ENCODE measurements at places on chromosomes 3 and 15.

GRCh38 chr15:69524814-69525213, 72.2 kb downstream of the RPLP1 start:
- DNase-seq, result no peak

DNA sequence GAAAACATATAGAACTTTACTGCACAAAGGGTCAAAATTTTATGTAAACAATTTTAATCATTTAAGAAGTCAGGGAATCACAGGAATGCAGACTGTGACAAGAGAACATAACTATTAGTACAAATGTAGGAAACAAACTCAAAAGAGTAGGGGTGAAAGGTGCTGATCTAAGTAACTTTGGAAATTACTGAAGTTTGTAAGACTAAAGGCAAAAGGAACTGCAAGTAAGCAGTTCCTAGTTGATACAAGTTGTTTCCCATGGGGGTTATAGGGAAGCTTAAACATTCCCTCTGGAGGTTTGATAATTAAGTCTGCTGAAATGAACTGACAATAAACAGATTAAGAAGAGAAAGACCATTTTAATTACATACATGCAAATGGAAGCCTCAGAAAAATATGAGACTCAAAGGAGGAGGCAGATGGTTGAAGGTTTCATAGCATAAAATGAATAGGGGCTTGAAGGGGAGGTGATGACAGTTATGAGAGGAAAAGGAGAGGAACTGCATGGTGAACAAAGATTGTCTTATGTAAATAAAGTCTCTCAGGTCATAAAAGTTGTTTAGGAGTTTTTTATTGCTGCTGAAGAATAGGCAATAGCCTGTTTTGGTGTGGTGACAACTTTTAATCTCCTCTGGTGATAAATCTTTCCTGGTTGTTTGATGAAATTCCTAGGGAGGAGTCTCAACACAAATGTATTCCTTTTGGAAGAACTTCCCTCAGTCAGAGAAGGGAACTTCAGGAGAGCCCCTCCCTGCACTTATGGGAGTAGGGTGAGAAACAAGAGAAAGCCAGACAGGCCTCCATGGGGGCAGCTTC, 17.1 kb downstream of the SETMAR start:
- DNase-seq, result no peak

DNA sequence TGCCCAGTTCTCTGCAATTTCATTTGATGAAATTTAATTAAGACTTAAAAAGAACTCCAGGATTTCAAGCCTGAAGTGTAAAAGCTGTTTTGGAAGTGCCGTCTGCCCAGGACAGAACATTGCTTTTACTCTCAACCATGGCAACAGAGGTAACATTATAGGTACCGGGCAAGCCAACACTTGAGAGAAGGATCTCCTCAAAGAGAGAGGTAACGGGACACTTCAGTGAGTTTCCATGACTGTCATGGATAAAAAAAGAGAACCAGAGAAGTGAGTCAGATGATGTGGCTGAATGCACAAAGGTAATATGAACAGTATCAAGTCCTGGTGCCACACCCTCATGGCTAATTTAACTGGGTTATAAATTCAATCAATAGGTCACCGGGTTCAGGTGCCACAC, 130.2 kb upstream of the LMOD3 start:
- no peak for DNase-seq

- DNase-seq, result no peak
Observed at GRCh38 chr3:11565492-11565891, 78.2 kb downstream of the VGLL4 start.

DNA sequence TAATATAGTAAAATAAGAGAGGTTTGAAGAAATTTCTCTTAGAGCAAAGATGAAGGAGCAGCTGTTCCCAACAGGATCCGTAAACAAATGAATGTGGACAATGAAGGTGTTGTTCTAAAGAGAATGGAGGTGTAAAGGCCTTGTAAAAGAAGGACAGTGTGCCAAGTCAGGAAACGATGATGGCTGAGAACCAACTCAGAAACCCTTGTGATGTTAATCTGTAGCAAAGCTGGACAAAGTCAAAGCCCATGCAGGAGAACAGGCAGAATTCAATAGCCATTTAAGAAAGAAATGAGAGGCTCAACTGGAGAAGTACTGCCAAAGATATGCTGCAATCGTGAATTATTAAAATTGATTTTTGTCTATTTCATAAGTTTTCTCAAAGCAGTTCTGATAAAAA, 192.2 kb downstream of the MBNL1 start:
- DNase-seq, result no peak

- no peak for DNase-seq
Observed at GRCh38 chr15:52004806-52005205, 14.2 kb upstream of the MAPK6 start.

GRCh38 chr15:73952171-73952912, 26.1 kb downstream of the LOXL1 start:
- no peak for DNase-seq

DNA sequence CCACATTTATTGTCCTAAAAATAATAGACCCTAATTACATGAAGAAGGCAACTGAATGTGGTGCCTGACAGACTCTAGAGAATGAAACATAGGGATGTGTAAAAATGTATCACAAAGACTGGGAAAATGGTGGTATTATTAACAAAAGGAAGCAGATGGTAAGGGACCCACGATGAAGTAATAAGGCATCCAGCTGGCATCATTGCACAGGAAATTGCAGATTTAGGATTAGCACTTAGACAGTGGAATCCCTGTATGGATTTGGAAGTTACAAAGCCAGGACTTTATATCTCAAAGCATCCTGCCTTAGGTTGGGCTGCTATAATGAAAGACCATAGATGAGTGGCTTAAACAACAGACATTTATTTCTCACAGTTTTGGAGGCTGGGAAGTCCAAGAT, 104.3 kb downstream of the PPM1L start:
- DNase-seq, result no peak

GRCh38 chr3:182165234-182165633, 453.5 kb downstream of the SOX2 start:
- DNase-seq, result no peak

DNA sequence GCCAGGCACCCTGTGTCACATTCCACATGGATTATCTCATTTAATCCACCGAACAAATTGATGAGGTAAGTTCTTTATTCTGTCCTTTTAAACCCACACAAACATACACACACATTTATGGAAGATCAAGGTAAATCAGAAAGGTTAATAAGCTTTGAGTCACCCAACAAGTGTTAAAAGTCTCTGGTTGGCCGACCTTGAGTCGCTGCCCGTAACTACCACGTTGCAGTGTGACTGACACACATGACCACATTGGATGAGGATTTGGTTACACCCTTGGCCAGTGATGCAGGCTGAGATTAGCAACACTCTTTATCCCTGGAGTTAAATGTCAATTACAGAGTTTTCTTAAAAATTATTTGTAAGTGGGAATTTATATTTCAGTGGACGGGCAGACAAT, 19.2 kb downstream of the FOXP1 start:
- DNase-seq, result no peak

DNA sequence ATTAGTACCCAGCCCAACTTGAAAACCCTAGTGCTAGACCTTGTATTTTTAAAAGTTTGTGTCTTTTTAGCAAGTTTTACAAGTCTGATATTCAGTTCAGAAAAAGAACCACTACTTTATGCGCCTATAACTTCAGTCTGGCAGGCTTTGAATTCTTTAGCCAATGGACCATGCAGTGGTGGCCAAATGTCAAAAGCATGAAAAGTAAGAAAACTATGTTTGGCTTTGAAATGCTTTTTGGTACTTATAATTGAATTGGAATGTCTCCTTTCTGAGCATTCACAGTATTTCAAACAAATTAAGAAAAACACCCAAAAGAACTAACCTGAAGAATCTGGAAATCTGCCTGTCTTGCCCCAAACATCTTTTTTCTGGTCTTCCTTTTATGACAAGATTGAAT, 12.8 kb downstream of the WDR48 start:
- no peak for DNase-seq

GRCh38 chr3:168796339-168796738, 700.6 kb upstream of the GOLIM4 start:
- DNase-seq, result no peak

- DNase-seq, result no peak
Observed at GRCh38 chr15:88704791-88705768, 66.3 kb downstream of the ISG20 start.

- no peak for DNase-seq
Observed at GRCh38 chr3:153856932-153857331, 264.3 kb upstream of the ARHGEF26 start.

- DNase-seq, result no peak
Observed at GRCh38 chr15:92035551-92035950, 182.0 kb downstream of the SLCO3A1 start.

DNA sequence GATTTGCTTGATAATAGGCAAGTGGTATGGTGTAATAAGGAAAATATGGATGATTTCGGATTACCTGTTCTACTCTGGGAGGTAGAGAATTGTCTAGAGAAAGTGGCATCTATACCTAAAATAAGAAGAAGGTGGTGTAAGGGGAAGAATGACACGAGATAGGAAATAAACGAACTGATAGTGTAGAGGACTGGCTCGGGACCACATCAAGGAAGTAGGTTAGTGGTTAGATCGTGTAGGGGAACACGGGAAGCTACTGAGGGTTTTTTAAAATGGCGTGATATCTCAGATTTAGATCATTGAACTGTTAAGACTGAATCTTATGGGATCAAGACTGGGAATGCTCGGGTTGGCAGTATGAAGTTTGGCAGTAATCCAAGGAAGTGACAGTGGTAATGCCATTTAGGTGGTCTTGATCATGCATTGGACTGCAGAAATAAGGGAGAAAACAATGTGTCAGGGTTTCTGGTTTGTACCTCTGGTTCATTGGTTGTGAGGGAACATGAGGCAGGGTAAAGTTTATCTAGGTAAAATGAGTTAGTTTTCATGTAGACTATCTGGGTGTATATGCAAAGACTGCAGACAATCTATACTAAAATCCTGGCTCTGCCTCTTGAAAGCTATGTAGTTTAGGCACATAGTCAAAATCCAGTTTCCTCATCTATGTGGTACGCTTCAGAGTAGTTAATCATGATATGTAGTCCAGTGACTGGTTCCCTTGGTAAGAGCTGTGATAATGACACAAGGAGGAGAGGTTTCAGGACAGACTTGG, 7.4 kb downstream of the RPL14 start:
- no peak for DNase-seq

DNA sequence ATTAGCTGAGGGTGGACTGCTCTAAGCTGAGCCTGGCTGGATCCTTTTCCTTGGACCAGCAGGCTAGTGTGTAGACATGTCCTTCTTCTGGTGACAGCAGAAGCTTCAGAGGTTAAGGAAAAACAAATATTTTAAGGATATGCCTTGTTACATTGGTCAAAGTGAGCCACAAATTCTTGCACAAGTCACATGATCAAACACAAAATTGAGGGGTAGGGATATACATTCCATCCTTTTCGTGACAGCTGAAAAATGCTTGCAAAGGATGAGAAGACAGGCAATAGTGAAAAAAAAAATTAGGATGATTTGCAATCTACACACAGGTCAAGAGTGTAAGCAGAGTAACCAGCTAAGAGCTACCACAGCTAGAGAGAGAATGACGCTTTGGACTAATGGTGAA, 21.1 kb upstream of the OXTR start:
- no peak for DNase-seq

Data from GF-D8 (cell line).